ENCODE measurements at places on chromosomes 5 and 9.

DNA sequence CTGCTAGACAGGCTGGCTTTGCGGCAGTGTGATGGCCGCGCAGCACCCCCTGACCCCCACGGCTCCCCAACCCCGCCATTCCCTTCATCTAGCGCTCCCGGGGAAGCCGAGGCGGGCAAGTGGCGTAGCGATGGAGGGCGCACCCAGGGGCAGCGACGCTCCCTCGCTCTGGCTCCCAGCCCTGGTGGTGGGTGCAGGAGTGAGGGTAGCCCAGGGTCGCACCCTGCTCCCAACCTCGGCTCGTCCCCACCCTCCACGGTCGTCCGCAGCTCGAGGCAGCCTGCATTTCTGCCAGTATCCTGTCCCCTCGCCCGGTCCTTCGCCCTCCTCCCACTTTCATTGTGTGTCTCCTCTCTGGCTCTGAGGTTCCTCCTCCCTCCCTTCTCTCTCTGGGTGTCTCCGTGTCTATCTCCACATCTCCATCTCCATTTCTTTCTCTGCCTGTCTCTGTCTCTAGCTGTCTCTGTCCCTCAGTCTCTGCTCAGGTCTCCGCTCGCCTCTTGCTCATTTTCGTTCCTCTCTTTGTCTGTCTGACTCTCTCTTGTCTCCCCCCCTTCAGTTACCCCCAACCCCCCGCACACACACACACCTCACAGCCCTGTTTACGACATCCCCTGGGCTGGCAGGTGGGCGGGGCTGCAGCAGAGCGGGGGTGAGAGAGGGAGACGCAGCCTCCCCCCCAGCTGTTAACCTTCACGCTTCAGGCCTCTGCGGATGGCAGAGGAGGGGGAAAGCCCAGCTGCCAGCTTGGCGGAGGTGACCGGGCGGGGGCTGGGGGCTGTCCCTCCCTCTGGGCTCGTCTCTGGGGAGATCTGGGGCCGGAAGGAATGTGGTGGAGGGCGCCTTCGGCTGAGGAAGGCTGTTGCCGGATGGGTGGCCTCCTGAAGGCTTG, 48.7 kb upstream of the PSD2 start:
- no peak for DNase-seq

DNA sequence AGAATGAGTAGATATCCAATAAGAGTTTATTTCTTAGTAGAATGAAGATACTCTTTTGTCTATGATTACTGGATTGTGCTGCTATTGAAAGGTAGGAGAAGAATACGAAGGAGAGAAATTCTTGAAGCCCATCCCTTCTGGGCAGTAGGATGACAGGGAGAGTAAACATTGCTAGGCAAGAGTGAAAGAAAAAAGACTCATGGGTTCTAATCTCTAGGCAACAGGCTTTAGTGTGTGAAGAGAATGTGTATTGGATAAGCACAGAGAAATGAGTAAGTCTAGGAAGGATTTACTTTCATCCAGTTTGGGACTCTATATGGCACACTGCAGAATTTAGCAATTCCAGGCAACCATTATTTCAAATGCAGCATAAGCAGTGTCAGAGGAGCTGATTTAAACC, 216.0 kb downstream of the GABRG2 start:
- no peak for DNase-seq

- DNase-seq: no peak
Observed at GRCh38 chr5:150481972-150482406, 25.9 kb upstream of the NDST1 start.

DNA sequence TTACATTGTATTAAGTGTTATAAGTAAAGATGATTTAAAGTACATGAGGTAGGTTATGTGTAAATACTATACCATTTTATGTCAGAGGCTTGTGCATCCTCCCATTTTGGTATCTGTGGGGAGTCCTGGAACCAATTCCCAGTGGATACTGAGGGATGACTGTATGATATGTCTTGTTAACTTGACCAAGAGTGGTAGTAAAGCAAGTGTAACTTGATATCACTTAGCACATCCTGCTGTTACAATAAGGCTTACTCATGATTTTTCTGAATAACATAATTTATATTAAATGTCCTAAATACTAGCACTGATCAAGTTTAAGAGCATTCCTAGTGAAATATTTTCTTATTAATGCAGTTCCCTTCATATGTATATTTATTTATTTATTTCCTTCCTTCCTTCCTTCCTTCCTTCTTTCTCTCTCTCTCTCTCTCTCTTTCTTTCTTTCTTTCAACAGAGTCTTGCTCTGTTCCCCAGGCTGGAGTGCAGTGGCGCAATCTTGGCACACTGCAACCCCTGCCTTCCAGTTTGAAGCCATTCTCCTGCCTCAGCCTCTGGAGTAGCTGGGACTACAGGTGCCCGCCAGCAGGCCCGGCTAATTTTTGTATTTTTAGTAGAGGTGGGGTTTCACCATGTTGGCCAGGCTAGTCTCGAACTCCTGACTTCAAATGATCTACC, 7.5 kb downstream of the NDFIP1 start:
- no peak for DNase-seq

DNA sequence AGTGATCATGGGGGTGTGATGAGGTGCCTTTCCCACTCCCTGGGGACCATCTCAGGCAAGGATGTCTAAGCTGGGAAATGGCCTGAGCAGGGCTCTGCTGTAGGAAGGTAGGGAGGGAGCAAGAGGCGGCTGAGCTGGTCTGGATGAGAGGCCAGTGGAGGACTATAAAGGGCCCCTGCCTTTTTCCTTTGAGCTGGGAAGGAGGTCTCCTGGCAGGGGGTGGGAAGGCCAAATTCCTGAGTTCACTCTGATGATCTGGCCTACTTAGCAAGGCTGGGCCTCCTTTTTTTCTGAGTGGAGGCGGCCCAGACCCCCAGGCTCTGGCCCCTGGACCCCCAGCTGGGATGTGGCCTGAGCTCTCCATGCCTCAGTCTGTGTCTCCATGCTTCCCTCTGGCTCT, 14.3 kb upstream of the PITX1 start:
- DNase-seq: no peak

GRCh38 chr5:172496671-172497371, 42.5 kb upstream of the SH3PXD2B start:
- no peak for DNase-seq

DNA sequence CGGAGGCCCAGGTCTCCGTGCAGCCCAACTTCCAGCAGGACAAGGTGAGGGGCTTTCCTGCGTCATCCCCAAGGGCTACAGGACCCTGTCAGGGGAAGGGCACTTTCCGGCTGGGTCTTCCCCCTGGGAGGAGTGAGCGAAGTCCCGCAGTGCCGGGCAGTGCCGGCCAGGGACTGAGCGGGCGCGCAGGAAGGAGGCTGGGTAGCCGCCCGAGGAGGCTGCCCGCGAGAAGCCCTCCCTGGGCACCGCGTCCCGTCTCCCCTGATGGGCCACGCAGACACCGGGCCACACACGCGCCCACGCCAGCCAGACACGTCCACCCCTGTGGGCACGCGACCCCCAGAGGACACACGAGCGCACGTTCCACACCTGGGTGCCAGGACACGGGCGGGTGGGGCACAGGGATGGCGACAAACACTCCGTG, 357 bp downstream of the PTGDS start:
- no peak for DNase-seq

GRCh38 chr5:127029581-127030258, 638 bp downstream of the MARCHF3 start:
- no peak for DNase-seq

GRCh38 chr9:92669527-92669889, 423 bp downstream of the IPPK start:
- no peak for DNase-seq

Measured in NCI-H1048 (cell line).